Activated CD8-positive, alpha-beta T cell treated with anti-CD3 and anti-CD28 coated beads, Interleukin-2, amount 10 ng/mL, durations not matched to agents 7 days and 5 days (primary cell): ENCODE measurements at places on chromosomes 12 and 14. TPM values are rescaled to one million over a fixed set of nuclear protein-coding genes. Genes with fewer than 3 reads are reported as not detected.

GCH1 gene
- total RNA-seq, result 52.3 TPM

DNA sequence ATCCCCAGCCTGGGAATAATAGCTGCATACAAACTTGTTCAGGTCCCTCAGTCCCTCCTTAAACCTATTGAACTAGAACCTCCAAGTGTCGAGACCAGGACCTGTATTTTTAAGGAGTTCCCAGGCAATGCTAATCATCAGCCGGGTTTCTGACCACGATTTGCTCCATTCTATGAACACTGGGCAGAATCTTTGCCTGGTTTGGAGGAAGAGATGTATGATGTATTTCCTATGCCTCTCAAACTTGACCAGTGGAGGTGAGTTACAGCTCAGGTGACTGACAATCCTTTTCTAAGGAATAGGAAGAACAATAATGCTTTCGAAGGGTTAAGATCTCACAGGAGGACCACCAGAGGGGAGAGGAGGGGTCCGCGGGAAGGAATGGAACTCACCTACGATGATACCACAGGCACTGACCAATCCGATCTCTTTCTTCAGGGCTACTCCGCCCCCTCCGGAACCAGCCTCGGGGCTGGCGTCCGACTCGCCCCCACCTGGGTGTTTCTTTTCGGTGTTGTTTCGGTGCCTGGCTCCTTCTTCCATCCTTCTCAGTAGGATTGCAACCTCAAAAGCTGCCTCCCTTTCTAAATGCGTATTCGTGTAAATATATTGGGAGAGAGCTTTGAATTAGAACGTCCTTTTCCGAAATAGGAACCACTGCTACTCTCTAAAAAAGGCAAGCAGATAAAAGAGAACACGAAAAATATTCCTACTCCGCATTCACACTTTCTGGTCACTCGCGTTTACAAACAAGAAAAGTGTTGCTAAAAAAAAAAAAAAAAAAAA lies 895 bp downstream of the SLC7A8 start:
- DNase-seq, result peak; percentile 40
- H3K4me1 ChIP-seq, result no peaks in the 10 kb centered on the region
- H3K27me3 ChIP-seq, result peaks cover 30% of the 10 kb centered on the region
- no peak overlapping the region for H3K4me3 ChIP-seq

GRCh38 chr12:125194163-125194773 lies 129.0 kb downstream of the AACS start:
- no peaks in the 10 kb centered on the region for H3K4me1 ChIP-seq
- H3K4me3 ChIP-seq, result no peak overlapping the region
- DNase-seq, result no peak
- H3K27ac ChIP-seq, result no peak overlapping the region

GRCh38 chr14:104020471-104020870 lies 65.0 kb upstream of the ASPG start:
- H3K4me3 ChIP-seq, result no peak overlapping the region
- no peaks in the 10 kb centered on the region for H3K36me3 ChIP-seq
- H3K27me3 ChIP-seq, result peaks cover 19% of the 10 kb centered on the region
- no peak overlapping the region for H3K27ac ChIP-seq
- H3K4me1 ChIP-seq, result no peaks in the 10 kb centered on the region

- no peak for DNase-seq
- H3K36me3 ChIP-seq, result no peaks in the 10 kb centered on the region
- H3K27ac ChIP-seq, result no peak overlapping the region
- no peaks in the 10 kb centered on the region for H3K27me3 ChIP-seq
These were observed 180.5 kb upstream of the SFSWAP start for GRCh38 chr12:131530422-131530821.
